Activated CD4-positive, alpha-beta T cell treated with anti-CD3 and anti-CD28 coated beads, Interleukin-2, Interleukin-6, amounts not matched to agents 100 ng/mL and 50 ng/mL, durations not matched to agents 16 hours and 8 hours (primary cell): ENCODE measurements at places on chromosomes 7 and 10.
A peak's percentile ranks its signal among the peaks of the same experiment; 100 is the strongest.

DNA sequence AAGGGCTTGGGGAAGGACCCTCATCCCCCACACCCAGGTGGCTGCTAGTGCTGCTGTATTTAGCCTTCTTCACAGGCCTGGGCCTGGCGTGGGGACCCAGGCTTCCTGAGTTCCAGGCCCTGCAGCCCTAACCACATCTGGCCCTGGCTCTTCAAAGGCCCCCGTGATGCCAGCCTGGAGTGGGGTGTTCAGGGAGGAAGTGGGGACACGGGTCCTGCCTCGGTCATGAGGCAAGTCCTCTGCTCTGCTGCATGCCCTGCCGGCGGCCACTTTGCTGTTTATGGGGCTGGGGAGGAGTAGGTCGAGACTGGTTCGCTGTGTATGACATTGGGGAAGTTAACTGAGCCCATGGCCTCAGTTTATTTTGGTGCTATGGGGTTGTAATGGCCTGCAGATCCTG is 8.5 kb upstream of the AQP1 start:
- DNase-seq: no peak

DNA sequence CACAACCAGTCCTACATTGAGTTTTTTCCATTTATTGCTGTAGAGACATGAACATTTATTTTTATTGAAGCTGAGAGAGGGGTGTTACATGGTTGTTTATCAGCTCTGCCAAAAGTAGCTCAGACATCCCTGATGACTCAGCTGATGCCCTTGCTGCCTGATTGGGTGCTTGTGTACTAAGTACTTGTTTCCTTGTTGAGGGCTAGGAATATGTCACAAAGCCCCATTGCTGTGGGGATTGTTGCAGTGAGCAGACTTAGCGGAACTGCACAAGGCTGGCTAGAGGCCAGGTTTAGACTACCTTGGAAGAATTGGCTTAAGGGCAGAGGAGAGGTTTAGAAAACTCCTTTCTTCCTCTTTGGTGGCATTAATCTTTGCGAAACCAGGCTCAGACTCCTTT is 110.6 kb downstream of the AUTS2 start:
- no peak for DNase-seq

DNA sequence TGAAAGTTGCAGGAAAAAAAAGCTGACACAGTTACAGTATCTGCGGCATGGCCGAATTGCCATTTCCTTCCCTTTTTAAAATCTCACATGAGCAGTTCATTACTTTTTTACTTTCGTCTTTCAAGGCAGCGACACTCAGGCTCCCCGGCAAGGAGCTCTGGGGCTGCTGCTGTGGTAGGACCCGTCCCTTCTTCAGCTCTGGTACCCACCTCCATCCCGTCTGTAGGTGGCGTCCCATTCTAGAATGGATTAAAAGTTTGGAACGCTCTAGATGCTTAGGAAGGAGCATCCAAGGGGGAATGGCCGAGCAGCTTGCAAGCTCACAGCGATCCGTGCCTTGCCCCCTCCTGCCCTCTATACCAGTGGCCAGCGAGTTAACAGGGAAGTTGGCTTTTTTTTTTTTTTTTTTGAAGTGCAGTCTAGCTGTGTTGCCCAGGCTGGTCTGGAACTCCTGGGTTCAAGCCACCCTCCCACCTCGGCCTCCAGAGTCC is 22.8 kb upstream of the TTYH3 start:
- DNase-seq: peak; percentile 19

DNA sequence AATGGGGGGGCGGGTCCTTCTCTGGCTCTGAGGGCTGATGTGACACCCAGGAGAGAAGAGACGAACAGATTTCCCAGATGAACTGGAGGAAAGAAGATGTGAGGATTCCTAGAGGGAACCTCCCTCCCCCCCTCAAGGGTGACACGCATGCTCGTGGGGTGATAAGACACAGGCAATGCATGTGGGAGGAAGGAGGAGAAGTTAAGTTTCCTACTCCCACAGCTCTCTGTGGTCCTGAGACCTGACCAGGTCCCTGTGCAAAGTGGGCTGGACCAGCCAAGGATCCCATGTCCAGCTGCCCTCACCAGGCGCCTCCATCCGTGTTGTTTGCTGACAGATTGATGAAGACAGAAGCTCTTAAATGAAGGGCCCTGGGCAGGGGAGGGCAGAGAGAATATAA is 112.6 kb downstream of the SH3PXD2A start:
- no peak for DNase-seq

DNA sequence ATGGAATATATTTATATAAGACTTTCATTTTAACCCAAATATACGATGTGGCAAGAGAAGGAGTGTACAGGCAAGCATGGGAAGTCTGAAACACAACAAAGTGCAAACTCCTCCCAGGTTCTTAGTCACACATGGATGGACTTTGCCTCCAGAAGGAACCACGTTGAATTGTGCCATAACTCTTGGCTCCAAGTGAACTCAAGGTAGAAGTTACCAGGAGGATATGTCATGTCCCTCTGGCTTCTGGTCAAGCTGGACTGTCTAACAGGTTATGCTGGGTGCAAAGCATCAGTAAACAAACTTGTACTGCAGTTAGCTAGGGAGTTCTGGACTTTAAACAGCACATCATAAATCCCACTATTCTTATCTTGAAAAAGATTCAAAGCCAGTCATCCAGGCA is 328.3 kb upstream of the TEX47 start:
- DNase-seq: no peak

- DNase-seq: no peak
Measured at GRCh38 chr10:75350791-75351190, 50.8 kb downstream of the ZNF503 start.

DNA sequence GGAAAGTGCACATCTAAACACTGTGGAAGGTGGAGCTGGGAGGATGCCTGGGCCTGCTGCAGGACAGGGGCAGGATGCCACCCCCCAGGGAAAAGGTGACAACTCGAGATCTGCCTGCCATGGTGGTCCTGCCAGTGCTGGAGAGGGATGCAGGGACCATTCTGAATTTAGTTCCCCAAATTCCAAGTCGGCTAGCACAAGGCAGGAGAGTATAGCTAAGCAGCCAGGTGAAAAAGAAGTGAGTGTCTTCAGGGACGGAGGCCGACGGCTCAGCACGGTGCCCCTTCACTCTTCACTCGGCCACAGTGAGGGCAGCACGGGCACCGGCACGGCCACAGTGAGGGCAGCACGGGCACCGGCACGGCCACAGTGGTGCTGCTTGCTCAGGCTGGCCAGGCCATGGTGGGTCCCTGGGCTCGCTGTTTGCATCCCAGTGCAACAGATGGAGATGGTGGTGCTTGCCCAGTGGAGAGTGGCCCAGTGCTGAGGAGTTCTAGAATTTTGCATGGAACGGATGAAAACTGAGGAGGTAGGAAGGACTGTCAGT is 161.3 kb upstream of the SHH start:
- DNase-seq: no peak

GRCh38 chr7:2651336-2651735 is 19.6 kb downstream of the TTYH3 start:
- no peak for DNase-seq

GRCh38 chr7:4957847-4958476 is 1.0 kb downstream of the MMD2 start:
- DNase-seq: no peak

- DNase-seq: peak; percentile 24
Measured at GRCh38 chr7:26853788-26854393, 10.5 kb downstream of the SKAP2 start.

GRCh38 chr7:111855842-111856227 is 293.5 kb upstream of the IMMP2L start:
- DNase-seq: no peak

- no peak for DNase-seq
Measured at GRCh38 chr7:129370812-129371211, 63.4 kb upstream of the STRIP2 start.

DNA sequence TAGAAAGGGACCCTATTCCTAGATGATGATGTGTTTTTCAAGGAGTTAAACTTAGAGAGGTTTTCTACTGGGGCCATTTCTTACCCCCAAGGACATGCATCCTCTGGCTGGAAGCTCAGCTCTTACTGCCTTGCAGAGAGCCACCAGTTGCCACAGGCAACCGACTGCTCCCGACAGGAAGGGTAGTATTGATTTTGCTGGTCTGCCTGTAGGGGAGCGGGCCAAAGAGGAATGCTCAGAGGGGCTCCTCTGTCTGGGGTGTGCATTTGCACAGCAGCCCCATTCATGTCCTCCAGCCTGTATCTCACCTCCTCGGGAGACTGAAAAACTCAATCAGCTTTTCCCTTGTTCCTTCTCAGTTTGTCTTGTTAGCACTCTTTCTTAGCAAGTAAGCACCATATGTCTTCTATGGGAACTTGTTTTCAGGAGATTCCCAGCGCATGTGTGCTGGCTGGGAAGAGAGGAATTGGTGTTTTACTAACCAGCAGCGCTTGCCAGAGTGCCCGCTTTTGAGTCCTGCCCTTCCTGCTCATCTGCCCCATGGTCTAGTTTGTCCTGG is 739.0 kb upstream of the GALNT17 start:
- DNase-seq: no peak

- no peak for DNase-seq
Measured at GRCh38 chr10:71921324-71922027, 42.7 kb upstream of the CHST3 start.

GRCh38 chr10:114281006-114281405 is 42.0 kb downstream of the VWA2 start:
- no peak for DNase-seq

DNA sequence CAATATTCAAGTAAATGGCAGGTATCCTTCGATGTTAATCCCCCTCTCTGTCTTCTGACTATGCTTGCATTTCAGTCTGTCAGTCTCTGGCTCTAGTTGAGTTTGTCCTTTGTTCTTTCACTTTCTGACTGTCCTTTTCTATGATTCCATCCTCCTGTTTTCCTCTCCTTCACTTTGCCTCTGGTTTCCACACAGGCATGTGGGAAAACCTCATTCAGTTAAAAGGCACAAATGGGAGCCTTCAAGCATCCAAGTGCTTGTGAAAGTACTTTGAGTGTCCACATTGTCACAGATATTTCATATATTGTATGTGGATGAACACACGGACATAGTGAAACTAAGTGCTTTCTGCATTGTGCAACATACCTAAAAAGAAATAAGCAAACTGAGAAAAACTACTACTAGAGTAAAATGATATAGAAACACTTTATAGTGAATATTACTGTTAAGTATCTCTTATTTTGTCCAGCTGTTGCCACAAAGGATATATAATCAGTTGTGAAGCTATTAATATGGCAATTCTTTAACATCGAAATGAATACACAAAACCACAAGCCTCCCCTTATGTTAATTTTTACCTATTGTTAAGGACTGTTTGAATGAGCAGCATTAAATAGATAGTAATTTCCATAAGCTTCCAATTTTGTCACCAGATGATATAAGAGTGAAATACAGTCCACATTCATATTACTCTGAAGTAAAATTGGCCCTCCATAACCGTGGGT is 71.7 kb downstream of the NRBF2 start:
- no peak for DNase-seq

- DNase-seq: peak; percentile 23
Measured at GRCh38 chr7:30062587-30062986, 34.4 kb downstream of the PLEKHA8 start.

- peak; percentile 41 for DNase-seq
Measured at GRCh38 chr7:106126170-106126938, 14.2 kb upstream of the SYPL1 start.

GRCh38 chr7:106312099-106312871 is 27.5 kb upstream of the NAMPT start:
- DNase-seq: no peak

- no peak for DNase-seq
Measured at GRCh38 chr10:62744136-62744535, 60.4 kb upstream of the ADO start.

- no peak for DNase-seq
Measured at GRCh38 chr10:89516149-89516832, 19.1 kb downstream of the SLC16A12 start.

DNA sequence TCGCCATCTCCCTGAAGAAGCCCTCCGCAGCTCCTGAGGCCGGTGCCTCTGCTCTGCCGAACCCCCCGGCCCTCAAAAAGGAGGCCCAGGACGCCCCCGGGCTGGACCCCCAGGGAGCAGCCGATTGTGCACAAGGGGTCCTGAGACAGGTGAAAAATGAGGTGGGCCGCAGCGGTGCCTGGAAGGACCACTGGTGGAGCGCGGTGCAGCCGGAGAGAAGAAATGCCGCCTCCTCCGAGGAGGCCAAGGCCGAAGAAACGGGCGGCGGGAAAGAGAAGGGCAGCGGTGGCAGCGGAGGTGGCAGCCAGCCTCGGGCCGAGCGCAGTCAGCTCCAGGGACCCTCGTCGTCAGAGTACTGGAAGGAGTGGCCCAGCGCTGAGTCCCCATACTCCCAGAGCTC is 85.1 kb upstream of the SH2B2 start:
- no peak for DNase-seq

DNA sequence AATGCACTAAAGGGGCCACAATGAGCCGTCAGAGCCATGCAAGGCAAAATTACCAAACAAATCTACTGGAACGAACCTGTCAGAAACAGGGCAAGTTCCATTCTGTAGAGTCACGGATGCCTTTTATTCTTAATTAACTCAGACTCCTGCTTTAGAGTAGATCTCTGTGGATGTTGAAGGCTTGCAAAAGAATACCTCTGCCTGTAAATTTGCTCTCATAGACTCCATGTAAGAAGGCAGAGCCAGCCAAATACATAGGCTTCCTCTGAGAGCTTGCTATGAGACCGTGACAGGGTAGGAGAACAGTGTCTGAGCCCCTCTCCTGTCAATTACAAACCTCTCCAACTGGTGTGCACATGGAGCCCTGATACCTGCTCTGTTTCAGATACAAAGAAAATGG is 787.9 kb upstream of the POM121L12 start:
- DNase-seq: no peak

DNA sequence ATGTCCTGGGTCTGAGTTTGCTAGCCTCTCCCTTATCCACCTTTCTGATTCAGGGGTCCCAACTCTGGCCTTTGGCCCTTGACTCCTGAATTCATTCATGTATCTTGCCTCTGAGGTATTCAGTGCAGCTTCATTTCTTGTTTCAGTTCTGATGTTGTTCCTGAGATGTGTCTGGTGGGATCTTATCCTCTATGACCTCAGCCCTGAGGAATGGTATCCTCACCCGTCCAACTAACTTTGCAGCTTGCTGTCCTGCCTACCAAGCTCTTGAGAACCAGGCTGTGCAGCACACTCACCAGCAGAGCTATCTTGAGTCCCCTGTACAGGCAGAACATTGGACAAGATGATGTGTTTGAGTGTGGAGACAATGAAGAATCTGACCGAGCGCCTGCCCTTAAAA is 13.8 kb downstream of the SUFU start:
- no peak for DNase-seq

DNA sequence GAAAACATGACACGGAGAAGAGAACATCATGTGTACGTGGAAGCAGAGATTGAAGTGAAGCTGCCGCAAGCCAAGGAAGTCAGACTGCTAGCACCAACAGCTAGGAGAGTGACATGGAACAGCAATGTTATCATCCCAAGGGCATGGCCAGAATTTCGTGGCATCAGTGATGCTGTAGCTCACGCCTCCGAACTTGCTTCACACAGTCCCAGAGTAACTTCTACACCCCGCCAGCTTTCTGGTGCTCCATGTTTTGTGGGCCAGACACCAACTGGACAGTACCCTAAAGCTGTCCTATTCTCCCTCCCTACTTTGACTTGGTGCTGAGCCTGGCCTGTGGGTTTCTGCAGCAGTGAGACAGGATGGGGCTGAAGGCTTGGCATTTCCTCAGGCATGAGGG is 33.0 kb upstream of the EMX2 start:
- DNase-seq: no peak
